Activated CD4-positive, alpha-beta T cell treated with anti-CD3 and anti-CD28 coated beads for 24 hours (primary cell): ENCODE measurements at places on chromosomes 4 and X.

DNA sequence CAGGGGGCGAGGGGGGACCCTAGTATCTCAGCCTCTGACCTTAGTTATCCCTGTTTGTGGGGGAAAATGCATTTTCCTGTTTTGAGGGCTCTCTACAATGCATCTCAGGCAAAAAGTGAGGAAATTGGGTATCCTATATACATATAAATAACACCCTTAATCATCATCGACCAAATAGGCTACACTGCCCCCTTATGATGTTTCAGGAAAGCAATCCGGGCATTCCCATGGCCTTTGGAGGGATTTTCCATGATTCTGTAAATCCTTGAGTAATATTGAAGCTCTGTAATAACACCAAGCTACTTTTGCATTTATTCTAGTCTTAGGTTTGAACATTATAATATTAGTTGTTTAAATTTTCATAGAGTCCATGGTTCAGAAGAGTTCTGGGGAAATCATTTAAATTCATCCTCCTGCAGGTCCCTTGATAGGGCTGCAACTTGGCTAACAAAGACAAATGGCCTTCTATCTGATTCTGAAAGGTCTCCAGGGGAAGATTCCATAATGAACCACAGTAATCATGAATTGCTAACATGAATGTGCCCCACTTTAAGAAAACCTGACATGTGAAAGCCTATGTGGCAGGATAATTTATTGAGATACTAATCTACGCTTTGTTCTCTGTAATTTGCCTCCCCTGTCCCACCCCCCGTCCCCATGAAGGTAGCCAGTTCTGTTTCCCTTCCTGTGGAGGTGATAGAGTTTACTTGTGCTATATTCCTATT is 91.5 kb upstream of the SCOC start:
- DNase-seq = no peak

DNA sequence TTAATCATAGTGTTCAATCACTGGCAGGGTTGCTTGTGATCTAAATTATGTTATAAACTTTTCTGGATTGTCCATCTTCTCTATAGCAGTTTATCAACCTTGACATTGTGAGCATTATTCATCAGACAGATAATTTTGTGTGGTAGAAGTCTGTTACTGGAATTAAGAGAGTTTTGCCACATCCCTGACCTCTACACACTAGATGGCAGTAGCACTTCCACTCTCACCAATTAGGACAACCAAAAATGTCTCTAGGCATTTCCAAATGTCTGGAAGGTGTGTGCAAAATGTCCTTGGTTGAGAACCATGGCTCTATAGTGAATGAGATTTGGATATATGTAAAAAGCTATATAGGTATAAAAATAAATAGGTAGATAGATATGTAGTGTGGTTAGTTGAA is 324.1 kb upstream of the FAM47C start:
- no peak for DNase-seq

GRCh38 chr4:138242834-138243156 is 646 bp upstream of the SLC7A11 start:
- DNase-seq = no peak

DNA sequence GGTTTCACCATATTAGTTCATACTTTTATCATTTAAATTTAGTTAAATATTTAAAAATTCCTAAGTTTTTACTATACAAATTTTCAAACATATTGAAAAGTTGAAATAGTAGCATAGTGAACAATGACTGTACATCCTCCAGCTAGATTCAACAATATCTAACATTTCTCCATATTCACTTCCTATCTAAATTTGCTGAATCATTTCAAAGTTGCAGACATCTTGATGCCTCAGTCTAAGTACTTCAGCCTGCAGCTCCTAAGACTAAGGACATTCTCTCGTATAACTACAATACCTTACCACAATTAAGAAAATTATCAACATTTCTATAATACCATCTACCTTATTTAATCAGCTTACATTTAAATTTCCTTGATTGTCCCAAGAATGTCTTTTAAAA is 132.7 kb downstream of the TMEM164 start:
- DNase-seq = no peak

DNA sequence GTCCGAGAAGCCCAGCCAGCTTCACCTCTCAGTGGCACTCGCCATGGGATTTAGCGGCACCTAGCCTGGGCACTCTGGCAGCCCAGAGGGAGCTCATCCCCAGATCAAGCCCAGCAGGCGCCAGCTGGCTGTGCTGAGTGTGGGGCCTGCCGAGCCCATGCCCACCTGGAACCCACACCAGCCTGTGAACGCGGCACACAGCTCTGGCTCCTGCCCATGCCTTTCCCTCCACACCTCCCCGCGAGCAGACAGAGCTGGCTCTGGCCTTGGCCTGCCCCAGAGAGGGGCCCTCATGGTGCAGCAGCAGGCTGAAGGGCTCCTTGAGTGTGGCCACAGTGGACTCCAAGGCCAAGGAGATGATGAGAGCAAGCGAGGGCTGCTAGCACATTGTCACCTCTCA is 38.0 kb upstream of the AADAT start:
- DNase-seq = no peak

GRCh38 chrX:66544181-66544580 is 94.7 kb downstream of the EDA2R start:
- DNase-seq = no peak

GRCh38 chrX:903116-903515 is 272.5 kb downstream of the SHOX start:
- no peak for DNase-seq

DNA sequence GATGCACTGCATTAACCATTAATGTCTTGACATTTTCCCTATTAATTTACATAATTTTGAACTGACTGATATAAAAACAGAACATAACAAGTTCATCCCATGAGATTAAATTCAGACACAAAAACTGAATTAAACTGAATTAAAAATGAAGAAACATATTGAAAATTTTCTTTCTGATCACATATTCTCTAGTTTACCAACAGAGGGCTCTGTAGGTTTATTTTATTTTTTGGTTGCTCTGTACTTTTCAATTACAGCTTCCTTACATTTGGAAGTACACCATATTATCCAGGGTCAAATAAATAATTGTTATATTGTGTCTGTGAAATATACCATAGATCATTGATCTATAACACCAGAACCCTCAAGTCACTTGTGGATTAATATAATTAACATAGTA is 27.3 kb upstream of the CT83 start:
- DNase-seq = no peak

DNA sequence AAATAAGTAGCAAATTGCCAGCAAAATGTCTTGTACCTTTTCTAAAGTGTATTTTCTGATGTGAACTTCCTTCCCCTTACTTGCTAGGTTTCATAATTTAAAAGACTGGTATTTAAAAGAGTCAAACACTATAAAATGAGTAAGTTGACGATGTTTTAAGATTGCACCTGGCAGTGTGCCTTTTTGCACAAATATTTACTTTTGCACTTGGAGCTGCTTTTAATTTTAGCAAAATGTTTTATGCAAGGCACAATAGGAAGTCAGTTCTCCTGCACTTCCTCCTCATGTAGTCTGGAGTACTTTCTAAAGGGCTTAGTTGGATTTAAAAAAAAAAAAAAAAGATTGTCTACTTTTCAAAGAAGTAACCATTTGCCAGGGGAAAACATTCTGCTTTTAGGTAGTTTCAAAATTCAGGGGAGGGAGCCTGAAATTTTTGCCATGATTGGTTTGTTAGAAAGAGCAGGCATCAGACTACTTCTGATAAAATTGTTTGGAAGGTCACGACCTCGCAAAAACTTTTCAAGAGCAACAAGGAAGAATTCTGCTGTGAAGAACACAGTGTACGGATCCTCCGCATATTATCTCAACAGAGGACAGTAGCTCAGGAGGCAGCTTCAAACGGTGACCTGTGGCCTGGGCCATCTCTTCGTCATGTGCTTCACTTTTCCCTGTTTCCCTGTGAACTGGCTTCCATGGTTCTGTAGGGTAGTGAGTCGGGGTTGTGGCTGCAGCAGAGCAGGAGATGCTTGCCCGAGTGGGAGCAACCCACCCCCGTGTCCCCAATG is 66.1 kb downstream of the CDS1 start:
- DNase-seq = no peak

DNA sequence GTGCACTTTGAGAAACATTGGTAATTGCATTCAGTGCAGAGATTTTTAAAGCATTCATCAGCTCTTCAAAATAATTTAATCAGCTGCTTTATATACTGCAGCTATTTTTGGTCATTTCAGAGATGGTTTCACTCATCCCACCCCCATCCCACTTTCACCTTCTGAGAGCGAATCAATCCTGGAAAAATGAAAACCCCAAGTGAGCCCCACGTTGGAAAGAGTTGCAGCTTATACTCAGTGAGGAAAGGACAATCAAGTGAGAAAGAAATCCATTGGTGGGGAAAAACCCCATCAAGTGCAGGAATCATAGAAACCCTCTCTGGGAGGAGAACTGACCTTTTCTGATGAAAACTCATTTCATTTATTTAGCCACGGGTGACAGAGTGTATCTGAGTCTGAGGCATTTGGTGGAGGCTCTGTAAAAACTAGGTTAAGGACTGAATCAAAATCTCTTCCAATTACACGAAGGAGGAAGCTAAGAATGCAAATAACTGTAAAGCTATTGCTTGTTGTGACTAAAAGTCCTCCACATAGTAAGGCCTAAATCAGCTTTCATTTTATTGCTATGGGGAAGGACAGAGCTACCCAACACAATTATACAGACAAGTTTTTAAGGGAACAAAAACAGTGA is 240.4 kb upstream of the PGRMC2 start:
- DNase-seq = no peak

- no peak for DNase-seq
Measured at GRCh38 chrX:151996347-151996746, 21.9 kb upstream of the GABRE start.

- DNase-seq = no peak
Measured at GRCh38 chr4:110849461-110849860, 226.6 kb upstream of the PITX2 start.

DNA sequence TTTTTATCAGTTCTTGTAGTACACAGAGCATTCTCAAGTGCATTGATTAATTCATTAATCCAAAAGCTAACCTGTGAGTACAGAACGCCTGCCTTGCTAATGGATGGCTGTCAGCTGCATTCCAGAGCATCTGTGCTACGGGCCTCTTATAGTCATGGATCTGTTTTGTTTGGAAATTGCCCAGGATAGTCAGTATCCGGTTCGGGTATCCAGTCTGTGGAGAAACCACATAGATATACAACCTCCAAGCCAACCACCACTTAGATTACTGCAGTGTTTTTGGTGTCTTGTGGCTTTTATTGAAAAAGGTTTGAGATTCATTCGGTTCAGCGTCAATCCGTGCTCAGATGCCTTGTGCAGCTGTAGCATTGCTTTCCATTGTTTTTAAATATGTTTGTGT is 4.0 kb downstream of the LAP3 start:
- no peak for DNase-seq

DNA sequence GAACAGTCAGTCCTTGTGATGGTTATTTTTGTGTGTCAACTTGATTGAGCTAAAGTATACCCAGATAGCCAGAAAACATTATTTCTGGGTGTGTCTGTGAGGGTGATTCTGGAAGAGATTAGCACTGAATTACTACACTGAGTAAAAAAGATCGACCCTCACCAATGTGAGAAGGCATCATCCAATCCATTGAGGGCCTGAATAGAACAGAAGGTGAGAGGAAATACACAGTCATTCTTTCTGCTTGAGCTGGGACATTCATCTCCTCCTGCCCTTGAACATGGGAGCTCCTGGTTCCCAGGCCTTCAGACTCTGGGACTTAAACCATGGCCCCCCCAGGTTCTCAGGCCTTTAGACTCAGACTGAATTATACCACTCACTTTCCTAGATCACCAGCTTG is 22.3 kb downstream of the INPP4B start:
- DNase-seq = no peak

DNA sequence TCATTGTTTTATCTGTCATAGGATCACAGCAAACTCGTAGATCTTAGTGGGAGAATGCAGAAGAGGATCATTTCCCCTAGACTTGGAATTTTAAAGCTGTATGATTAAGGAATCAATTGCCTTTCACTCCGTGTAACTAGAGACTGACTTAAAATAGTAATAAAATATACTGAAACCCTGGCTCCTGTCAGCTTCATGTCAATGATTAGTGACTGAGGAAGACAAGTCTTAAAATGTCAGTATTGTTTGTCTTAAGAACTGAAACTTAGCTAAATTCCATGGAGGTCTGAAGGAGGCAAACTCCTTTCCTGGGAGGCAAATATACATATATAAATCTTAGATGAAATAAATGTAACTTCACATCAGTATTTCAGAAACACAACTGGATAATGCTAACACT is 1016.7 kb upstream of the PCDH10 start:
- DNase-seq = no peak

- DNase-seq = no peak
Measured at GRCh38 chr4:102578270-102578669, 77.1 kb downstream of the NFKB1 start.

GRCh38 chr4:120491481-120491880 is 424.8 kb upstream of the MAD2L1 start:
- DNase-seq = no peak

- DNase-seq = no peak
Measured at GRCh38 chrX:46628460-46629371, 55.2 kb downstream of the CHST7 start.
